ENCODE measurements at places on chromosomes 2 and 18.
A peak's percentile ranks its signal among the peaks of the same experiment; 100 is the strongest.

DNA sequence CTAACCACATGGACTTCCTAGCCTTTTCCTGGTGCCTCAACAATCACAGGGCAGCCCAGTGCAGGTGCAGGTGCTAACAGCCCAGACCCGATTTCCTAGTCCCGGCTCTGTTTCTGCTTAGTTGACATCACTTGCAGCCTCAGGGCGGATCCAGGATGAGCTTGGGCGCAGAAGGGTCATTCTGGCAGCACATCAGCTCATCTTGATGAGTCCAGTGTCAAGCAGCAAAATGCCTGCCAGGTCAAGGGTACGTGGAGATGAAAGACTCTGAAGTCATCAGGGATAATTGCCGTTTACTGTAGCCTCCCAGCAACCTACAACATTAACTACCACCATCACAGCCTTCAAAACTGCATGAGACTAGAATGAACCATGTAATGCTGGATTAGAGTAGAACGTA, 39.4 kb upstream of the EFHD1 start:
- DNase-seq: no peak
- no peak overlapping the region for H3K4me3 ChIP-seq
- no peaks in the 10 kb centered on the region for H3K27me3 ChIP-seq
- no peak overlapping the region for H3K27ac ChIP-seq

GRCh38 chr2:176734868-176735267, 465.6 kb downstream of the MTX2 start:
- no peak overlapping the region for H3K27ac ChIP-seq
- H3K27me3 ChIP-seq: peaks cover 14% of the 10 kb centered on the region
- no peak overlapping the region for H3K4me3 ChIP-seq
- DNase-seq: no peak

GRCh38 chr2:237434866-237435311, 20.9 kb upstream of the COL6A3 start:
- H3K4me1 ChIP-seq: peaks cover 95% of the 10 kb centered on the region
- peak; percentile 85 for DNase-seq
- peaks cover 49% of the 10 kb centered on the region for H3K36me3 ChIP-seq

GRCh38 chr2:46751897-46752296, 163.7 kb downstream of the MCFD2 start:
- peaks cover 1% of the 10 kb centered on the region for H3K36me3 ChIP-seq
- no peak for DNase-seq
- no peak overlapping the region for H3K27ac ChIP-seq
- H3K27me3 ChIP-seq: no peaks in the 10 kb centered on the region
- H3K4me1 ChIP-seq: peaks cover 46% of the 10 kb centered on the region

DNA sequence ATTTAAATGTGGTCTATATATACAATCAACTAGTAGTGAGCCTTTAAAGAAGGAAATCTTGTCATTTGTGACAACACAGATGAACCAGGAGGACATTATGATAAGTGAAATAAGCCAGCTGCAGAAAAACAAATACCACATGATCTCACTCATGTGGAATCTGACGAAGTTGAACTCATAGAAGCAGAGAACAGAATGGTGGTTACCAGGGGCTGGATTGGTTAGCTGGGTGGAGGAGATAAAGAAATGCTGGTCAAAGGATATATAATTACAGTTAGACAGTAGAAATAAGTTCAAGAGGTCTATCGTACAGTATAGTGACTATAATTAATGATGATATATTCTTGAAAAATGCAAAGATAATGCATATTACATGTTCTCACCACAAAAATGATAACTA, 267.9 kb downstream of the FBXO15 start:
- H3K4me3 ChIP-seq: no peak overlapping the region
- H3K27ac ChIP-seq: no peak overlapping the region
- peaks cover 3% of the 10 kb centered on the region for H3K27me3 ChIP-seq
- H3K36me3 ChIP-seq: no peaks in the 10 kb centered on the region
- DNase-seq: no peak

GRCh38 chr2:238855891-238856580, 8.2 kb downstream of the TWIST2 start:
- peaks cover 59% of the 10 kb centered on the region for H3K27me3 ChIP-seq
- no peaks in the 10 kb centered on the region for H3K4me1 ChIP-seq
- H3K36me3 ChIP-seq: no peaks in the 10 kb centered on the region
- H3K4me3 ChIP-seq: no peak overlapping the region

- H3K4me3 ChIP-seq: no peak overlapping the region
- no peaks in the 10 kb centered on the region for H3K4me1 ChIP-seq
- H3K27me3 ChIP-seq: no peaks in the 10 kb centered on the region
Observed at GRCh38 chr2:143954844-143955243, 565.1 kb downstream of the ZEB2 start.

DNA sequence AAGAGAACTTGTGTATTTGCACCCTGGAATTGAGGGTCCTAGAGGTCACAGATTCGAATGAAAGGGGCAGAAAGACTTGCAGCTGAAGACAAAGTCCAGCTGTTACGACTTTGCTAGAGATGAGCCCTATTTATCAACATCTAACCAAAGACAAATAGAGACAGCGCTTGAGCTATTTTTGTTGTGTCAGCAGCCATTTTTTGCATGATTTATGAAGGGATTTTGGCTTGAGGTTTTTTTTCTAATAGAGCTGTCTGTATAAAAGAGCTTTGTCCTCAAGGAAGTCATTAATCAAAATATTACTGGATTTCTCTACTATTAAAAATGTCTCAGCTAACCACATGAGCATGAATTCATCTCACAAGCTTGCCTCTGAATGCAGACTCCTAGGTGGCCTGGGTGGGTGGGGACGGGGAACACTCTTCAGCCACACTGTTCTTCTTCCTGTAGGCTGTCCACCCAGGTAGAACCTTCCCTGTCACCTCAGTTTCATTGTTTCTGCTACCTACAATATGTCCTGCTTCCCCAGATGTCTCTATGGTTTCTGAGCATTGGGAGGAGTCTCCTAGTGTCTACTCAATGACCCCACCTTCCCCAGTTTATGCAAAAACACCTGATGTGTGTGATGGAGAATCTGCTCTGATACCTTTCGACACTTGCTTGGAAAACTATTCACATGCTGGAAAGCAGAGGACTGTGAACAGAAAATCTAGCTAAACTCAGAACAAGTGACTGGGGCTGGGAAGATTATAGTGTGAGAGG, 7.2 kb upstream of the CD226 start:
- H3K36me3 ChIP-seq: peaks cover 36% of the 10 kb centered on the region
- peaks cover 47% of the 10 kb centered on the region for H3K4me1 ChIP-seq
- no peak overlapping the region for H3K27ac ChIP-seq
- no peaks in the 10 kb centered on the region for H3K27me3 ChIP-seq
- H3K4me3 ChIP-seq: no peak overlapping the region

- no peak overlapping the region for H3K27ac ChIP-seq
- no peak overlapping the region for H3K4me3 ChIP-seq
- H3K27me3 ChIP-seq: no peaks in the 10 kb centered on the region
- H3K4me1 ChIP-seq: no peaks in the 10 kb centered on the region
- no peak for DNase-seq
- H3K36me3 ChIP-seq: no peaks in the 10 kb centered on the region
Observed at GRCh38 chr2:67046591-67046990, 350.5 kb upstream of the ETAA1 start.

GRCh38 chr18:28995319-28995718, 818.4 kb upstream of the CDH2 start:
- no peak overlapping the region for H3K27ac ChIP-seq
- no peak for DNase-seq
- H3K4me3 ChIP-seq: no peak overlapping the region
- no peaks in the 10 kb centered on the region for H3K36me3 ChIP-seq
- no peaks in the 10 kb centered on the region for H3K4me1 ChIP-seq

GRCh38 chr2:167783261-167784083, 463.9 kb downstream of the STK39 start:
- no peaks in the 10 kb centered on the region for H3K36me3 ChIP-seq
- H3K27ac ChIP-seq: no peak overlapping the region

DNA sequence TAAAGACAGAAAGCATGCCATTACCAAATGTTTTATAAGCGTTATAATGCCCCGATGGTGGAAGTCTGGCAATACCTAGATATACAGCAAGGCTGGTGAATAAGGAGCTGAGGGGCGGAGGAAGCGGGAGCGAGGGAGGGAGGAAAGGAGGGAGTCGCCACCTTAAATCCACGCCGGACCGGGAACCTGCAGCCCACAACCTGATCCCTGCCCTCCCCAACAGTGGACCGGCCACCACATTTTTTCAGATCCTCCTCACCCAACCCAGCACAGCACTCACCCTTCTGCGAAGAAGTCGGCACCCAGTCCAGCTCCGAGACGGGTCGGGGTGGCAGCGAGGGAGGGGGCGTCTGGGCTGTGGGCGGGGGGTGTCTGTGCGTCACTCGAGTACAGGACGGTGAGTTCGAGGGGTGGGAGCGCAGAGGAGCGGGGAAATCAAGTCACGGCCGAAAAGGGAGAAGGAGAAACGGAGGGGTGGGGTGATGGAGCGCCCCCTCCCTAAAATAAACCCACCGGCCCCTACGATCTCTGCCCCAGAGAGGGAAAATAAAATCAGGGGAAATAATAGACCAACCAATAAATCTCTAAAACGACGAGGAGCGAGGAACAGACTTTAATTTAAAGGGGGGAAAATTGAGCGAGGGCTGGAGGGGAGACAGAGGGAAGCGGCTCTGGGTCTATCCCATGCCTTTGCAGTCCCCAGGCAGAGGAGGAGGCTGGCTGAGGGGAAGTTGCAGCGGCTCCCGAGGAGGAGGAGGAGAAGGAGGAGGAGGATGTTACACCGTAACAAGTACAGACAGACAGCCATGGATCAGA, 96.5 kb upstream of the SERTAD2 start:
- H3K36me3 ChIP-seq: peaks cover 8% of the 10 kb centered on the region
- H3K27me3 ChIP-seq: no peaks in the 10 kb centered on the region
- peak overlapping the region; percentile 95 for H3K27ac ChIP-seq
- H3K4me1 ChIP-seq: peaks cover 36% of the 10 kb centered on the region

- H3K36me3 ChIP-seq: no peaks in the 10 kb centered on the region
- no peaks in the 10 kb centered on the region for H3K27me3 ChIP-seq
- no peak for DNase-seq
- no peak overlapping the region for H3K4me3 ChIP-seq
- H3K27ac ChIP-seq: no peak overlapping the region
Observed at GRCh38 chr2:33785201-33786106, 186.4 kb upstream of the FAM98A start.

DNA sequence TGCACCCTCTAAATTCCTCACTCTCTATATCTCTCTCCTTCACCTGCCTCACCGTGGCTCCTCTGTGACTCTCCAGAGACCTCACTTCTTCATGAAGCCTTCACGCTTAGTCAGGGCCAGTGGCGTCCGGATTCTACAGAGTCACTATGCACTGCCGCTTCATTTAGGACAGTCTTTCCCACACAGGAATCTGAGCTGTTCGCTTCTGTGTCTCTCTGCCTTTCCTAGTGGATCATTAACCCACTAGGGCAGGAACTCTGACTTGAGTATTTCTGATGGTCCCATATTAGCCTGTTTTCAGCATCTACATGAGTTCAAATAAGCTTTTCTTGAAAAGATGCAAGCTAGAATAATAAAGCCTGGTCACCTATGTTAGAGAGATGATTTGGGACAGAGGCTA, 180.2 kb upstream of the DOK6 start:
- H3K4me3 ChIP-seq: no peak overlapping the region
- no peak for DNase-seq
- H3K27me3 ChIP-seq: no peaks in the 10 kb centered on the region
- H3K4me1 ChIP-seq: no peaks in the 10 kb centered on the region
- H3K27ac ChIP-seq: no peak overlapping the region

GRCh38 chr2:24886691-24887304, 33.2 kb downstream of the ADCY3 start:
- peaks cover 46% of the 10 kb centered on the region for H3K36me3 ChIP-seq
- no peak for DNase-seq
- peaks cover 17% of the 10 kb centered on the region for H3K4me1 ChIP-seq

- no peak for DNase-seq
- no peaks in the 10 kb centered on the region for H3K36me3 ChIP-seq
- H3K4me1 ChIP-seq: peaks cover 9% of the 10 kb centered on the region
Observed at GRCh38 chr2:205372141-205372540, 310.2 kb upstream of the NRP2 start.

DNA sequence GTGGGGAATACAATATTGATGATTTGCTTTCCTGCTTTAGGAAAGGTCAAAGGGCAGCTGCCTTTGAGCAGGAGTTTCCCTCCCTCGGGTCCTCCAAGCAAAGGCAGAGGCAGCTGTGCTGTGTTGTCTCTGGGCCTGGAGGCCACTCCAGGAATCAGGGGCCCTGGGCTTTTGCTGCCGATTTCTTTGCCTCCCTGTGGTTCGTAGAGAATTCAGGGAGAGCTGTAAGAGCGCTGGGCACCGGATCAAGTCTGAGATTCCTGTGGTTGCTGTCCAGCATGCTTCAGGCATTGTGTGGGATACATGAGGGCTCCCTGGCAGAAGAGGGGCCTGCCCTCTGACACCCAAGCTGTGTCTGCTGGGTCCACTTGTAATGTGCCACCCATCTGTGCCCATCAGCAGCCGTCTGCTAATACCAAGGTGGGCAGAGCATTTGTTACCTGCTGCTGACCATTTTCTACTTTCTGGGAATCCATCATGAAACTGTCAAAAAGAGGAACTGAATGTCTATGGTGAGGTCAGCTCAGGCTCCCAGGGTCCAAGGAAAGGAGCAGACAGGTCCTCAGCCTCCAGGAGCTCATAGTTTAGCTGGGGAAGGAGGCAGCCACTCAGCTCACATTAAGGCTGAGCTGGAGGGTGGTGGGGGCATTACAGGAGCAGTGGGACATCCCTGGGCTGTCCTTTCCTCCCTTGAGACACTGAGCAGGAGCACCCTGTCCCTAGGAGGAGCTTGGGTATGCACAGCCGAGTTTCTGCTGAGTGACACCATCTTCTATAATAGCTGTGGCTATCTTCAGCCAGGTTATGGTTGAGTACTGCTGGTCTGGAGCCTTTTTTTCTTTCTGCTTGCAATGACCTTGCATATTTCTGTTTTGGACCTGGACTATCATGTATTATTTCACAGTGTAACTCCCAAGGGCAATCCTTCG, 68.5 kb downstream of the CTIF start:
- no peak overlapping the region for H3K4me3 ChIP-seq
- DNase-seq: no peak
- H3K4me1 ChIP-seq: no peaks in the 10 kb centered on the region
- H3K36me3 ChIP-seq: no peaks in the 10 kb centered on the region
- H3K27ac ChIP-seq: no peak overlapping the region

- DNase-seq: no peak
- H3K36me3 ChIP-seq: no peaks in the 10 kb centered on the region
- H3K4me3 ChIP-seq: no peak overlapping the region
- H3K27me3 ChIP-seq: no peaks in the 10 kb centered on the region
Observed at GRCh38 chr18:56217406-56217805, 421.0 kb downstream of the TXNL1 start.

- DNase-seq: no peak
- peaks cover 10% of the 10 kb centered on the region for H3K27me3 ChIP-seq
- H3K4me1 ChIP-seq: peaks cover 10% of the 10 kb centered on the region
- H3K4me3 ChIP-seq: no peak overlapping the region
- H3K36me3 ChIP-seq: no peaks in the 10 kb centered on the region
Observed at GRCh38 chr2:240387669-240388358, 47.6 kb upstream of the GPC1 start.

GRCh38 chr2:100269889-100270288, 52.4 kb downstream of the LONRF2 start:
- no peaks in the 10 kb centered on the region for H3K36me3 ChIP-seq
- DNase-seq: no peak
- H3K4me3 ChIP-seq: no peak overlapping the region
- H3K4me1 ChIP-seq: peaks cover 5% of the 10 kb centered on the region
